Stimulated activated CD8-positive, alpha-beta memory T cell treated with anti-CD3 and anti-CD28 coated beads, Interleukin-12 subunit alpha, Interleukin-12 subunit beta, amount 100 ng/mL, for 4 hours (primary cell): ENCODE measurements at places on chromosomes 16 and 17.

DNA sequence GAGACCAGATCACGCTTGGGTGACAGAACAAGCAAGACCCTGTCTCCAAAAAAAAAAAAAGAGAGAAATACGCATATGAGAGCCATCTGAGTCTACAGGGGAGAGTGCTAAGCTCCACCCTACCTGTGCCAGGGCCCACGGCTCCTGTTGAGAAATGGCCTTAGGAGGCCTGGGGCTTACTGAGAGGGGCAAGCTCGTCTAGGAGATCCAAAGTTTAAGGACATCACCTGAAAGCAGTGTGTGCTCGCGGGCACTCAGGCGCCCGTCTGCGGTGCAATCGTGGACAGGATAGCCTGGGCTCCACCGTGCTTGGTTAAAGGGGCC lies 14.5 kb upstream of the BAIAP2 start:
- no peak for DNase-seq

GRCh38 chr16:70632273-70632672 lies 14.1 kb upstream of the IL34 start:
- no peak for DNase-seq

DNA sequence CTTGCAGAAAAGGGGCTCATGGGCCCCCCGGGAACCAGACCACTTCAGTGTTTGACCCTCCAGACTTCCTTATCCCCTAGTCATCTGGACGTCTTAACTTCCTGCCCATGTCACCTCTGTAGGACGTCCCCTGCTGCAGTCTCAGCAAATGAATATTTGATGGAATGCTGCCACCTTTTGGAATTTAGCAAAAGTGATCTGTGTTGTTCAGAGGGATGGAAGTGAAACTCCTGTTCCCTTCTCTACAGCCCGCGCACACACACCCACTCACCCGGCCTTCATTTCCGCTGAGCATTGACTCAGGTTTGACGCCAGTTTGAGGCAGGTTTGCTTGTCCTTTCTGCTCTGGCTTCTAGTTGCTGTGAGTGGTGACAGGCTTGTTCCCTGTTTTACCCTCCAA lies 507.2 kb upstream of the EEF2KMT start:
- no peak for DNase-seq

GRCh38 chr17:73057196-73057595 lies 35.3 kb downstream of the SLC39A11 start:
- no peak for DNase-seq

GRCh38 chr16:57977418-57978069 lies 6.6 kb upstream of the CNGB1 start:
- no peak for DNase-seq

DNA sequence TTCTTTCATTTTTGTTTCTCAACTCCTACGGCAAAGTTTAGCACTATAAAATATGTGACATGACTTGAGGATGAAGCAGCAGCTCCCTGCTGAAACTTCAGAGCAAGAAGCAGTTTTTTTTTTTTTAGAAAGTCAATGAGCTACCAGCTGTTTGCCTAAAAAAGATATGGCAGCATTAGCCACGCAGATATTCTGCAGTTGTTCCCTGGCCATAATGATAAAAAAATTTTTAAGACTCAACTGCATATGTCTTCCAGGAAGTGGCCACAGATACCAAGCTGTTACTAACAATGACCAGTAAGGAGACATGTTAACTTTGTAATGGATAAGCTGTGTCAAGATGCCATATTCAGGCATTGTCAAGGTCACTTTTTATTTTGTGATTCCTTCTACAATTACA lies 319.6 kb upstream of the CDH11 start:
- DNase-seq: no peak

GRCh38 chr17:42184713-42185620 lies at the start of gene HCRT:
TSS of gene HCRT (minus strand) at chr17:42185452. CDS start at chr17:42185365, 87 bp downstream.
- no peak for DNase-seq

DNA sequence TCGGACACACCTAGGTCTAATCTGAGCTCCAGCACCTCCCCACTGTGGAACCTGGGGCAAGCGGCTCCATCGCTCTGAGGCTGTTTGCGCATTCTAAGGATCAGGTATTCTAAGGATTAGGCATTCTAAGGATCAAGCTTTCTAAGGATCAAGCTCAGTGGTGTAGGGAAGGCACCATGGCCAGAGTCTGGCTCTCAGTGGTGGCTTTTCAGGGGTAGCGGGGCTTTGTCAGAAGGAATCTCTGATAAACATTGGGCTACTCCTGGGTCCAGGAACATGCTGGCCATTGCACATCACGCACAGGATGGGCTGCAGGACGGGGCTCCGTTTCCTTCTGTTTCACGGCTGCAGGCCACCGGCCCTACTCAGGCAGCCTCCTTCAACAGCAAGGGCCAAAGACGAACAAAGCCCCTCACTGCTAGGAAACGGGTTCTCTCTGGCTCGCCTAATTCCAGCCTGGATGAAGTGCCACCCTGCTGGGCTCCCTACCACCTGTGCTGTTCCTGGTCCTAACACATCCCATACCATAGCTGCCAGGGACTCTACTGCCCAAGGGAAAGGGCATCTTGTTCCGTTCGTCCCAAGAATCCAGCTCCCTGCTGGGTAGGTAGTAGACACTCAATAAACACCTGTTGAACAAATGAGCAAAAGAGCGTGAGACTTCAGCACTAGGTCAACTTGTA lies 5.5 kb downstream of the C1QTNF1 start:
- DNase-seq: no peak

DNA sequence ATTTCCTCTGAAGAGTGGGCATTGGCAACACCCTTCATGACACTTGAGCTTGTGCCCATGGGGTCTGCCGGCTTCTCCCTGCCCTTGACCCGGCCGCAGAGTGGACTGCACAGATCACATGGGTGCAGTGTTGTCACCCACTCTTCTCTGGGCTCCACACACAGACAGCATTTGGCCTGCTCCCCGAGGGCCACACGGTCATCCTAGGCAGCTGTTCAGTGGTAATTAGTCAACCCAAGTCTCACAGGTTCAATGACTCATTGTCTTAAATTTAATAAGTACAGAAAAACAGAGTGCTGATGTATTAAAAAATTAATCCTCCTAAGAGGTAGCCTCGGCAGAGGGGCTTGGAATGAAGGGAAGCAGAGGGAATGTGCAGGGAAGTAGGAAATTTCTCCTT lies 204.8 kb downstream of the MSI2 start:
- no peak for DNase-seq

DNA sequence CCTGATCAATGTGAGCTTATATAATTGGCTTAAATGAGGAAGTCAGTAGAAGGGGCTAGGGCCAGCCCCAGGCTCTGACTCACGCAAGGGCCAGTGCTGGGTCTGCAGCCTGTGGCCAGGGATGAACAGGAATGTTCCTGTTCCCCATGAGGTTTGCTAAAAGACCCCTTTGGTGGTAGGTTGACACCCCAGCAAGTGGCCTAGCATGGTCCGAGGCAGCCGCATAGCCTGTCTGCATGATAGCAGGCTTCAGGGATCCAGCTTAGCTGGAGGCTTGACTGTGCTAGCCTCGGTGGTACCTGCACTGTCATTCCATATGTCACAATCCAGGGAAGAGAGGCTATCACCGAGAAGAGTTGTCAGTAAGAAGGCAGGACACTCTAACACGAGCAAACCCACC lies 23.5 kb downstream of the TRIM25 start:
- DNase-seq: no peak

DNA sequence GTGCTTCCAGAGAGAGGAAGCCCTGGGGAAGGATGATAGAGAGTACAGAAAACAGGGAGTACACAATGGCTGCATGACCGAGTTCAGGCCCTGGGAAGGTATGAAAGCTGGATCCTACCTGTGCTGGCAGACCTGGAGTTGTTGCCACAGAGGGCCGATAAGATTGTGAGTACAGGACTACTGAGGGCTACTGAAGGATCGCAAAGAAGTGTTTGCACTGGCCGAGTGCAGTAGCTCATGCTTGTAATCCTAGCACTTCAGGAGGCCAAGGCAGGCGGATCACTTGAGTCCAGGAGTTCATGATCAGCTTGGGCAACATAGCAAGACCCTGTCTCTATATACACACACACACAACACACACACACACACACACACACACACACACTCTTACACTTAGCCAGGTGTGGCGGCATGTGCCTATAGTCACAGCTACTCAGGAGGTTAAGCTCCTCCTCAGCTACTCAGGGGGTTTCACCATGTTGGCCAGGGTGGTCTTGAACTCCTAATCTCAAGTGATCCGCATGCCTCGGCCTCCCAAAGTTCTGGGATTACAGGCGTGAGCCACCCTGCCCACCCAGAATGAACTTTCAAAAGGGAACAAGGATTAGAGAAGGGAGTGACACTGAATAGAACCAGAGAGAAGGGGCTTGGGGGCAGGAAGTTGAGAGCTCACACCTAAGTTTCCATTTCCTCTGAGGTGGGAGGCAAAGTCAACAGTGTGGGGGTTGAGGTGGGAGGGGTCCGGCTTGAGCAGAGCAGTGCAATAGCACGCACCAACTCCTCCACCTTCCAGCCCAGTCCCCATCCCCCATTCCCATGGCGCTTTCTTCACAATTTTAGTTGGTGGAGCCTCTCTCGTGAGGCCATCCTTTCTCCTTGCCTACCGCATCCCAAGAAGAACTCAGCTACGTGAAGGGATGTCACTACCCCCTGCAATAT lies 7.5 kb downstream of the SCIMP start:
- DNase-seq: peak; percentile 43

DNA sequence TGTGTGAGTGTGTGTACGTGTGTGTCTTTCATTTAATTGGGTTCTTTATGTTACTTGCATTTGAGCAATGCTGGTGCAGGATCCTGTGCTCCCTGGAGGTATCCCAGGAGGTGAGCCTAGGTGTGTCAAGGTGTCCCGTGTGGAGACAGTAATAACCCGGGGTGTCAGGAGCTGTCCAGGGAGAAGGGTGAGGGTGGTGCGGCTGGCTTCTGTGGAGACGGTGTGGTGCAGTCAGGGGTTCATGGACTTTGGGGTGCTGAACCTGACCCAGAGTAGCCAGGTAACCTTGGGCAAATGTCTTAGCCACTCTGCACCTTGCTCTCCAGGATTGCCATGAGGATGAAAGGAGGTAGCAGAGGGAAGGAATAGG lies 7.4 kb upstream of the ELAC2 start:
- no peak for DNase-seq

GRCh38 chr16:56332464-56333079 lies 92.8 kb downstream of the AMFR start:
- no peak for DNase-seq

DNA sequence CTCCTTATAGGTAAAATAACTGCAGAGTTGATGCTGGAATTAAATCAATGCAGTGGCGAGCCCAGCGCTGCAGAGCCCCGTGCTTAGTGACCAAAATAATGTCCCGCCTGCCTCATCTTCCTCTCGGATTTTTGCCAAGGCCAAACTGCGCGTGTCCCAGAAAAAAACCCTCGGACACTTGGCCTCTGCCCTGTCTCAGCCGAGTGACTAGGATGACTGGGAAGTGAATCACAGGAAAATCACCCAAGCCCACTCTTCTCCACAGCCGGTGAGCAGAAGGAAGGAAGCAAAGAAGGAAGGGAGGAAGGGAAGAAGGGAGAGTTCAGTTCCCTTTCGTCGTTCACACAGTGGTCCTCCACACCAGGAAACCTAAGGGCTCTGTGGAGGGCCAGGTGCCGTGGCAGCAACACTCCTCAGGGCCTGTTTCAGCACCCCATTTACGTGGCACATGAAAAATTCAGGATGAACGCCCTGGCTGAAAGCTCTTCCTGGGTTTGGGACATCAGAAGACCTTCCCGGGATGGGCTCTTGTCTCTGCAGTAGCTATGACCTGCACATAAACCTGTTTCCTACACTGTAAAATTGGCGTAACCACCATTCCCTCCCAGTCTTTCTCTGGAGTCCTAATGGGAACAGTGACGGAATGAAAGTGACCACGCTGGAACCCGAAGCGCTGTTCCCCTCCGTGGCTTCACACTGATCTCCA lies 25.4 kb upstream of the HOXB13 start:
- DNase-seq: no peak

DNA sequence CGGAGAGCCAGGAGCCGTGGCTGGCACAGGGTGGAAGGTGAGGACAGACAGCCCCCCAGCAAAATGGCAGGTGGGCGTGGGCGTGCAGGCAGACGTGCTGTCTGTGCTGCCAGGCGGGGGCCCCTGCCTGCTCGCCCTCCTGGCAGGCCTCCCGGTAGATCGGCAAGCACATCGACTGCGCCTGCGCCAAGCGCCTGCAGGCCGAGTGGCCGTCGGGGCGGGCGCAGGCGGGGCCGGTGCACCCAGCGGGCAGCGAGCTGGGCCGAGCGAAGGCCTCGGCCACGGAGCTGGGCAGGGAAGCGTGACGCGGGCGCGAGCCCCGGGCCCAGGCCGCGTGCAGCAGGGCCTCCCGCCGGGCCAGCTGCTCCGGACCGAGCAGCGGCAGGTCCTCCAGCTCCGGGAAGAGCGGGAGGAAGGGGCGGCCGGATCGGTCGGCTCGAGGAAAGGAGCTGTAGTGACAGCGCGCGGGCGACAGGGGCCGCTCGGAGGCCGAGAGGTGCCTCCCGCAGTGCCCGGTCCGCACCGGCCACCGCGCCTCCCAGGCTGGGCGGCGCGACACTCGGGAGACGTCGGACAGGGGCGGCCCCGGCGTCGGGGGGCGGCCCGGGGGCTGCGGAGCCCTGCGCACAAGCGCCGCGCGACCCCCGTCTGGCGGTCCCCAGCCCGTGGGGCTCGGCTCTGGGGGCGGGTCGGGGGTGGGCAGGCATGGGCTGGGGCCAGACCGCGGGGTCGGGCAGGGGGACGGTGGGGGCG lies 16.9 kb downstream of the GRIN2C start:
- no peak for DNase-seq

- no peak for DNase-seq
Measured at GRCh38 chr16:30958175-30959079, 873 bp downstream of the SETD1A start.

DNA sequence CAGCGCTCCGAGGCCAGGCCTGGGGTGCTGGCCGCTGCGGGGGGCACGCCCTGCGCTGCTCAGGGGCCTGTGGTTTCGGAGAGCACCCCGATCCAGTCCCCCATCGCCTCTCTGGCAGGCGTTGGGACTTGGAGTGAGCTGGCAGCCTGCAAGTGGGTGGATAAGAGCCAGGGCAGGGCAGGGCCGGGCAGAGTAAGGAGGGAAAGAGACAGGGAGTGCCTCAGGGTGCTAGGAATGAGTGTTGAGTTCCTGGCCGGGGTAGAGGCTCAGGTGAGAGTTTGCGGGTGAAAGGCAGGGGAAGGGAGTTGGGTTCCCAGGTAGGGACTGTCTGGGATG lies 1.3 kb downstream of the CDH13 start:
- DNase-seq: no peak

GRCh38 chr17:4498461-4499397 lies at the start of gene SPNS2:
TSS of gene SPNS2 (plus strand) at chr17:4498881. CDS start at chr17:4499048, 167 bp downstream.
- peak; percentile 51 for DNase-seq
